ENCODE measurements at places on chromosomes 5 and 9.

- DNase-seq = no peak
These were observed 8.1 kb upstream of the IL17B start for GRCh38 chr5:149387081-149387631.

GRCh38 chr9:117839862-117840261 is 135.7 kb downstream of the TLR4 start:
- no peak for DNase-seq

- DNase-seq = no peak
These were observed 58.8 kb upstream of the MINAR2 start for GRCh38 chr5:129689045-129689444.

DNA sequence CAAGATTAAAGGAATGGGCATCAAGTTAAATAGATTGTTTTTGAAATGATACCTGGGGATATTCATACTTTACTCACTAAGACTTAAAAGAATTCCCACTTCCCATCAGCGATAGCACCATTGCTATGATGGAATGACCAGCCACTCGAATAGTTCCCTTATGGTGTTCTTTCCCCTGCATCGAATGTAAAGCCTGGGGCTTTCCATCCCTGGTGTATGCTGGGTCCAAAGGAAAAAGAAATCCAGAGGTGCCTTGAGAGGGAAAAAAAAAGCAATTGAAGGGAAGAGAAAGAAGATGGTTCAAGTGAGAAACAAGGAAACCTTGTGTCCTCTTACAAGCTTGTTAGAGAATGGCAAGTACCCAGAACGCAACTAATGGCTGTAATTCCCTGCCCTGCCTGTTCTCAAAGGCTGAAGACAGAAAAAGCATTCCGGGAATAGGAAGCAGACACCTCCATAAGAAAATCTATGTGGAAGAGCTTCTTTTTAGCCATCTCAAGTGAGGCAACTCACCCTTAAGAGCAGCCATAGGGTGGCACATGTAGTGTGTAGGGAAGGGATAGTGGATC is 351.1 kb upstream of the DAB2 start:
- no peak for DNase-seq

DNA sequence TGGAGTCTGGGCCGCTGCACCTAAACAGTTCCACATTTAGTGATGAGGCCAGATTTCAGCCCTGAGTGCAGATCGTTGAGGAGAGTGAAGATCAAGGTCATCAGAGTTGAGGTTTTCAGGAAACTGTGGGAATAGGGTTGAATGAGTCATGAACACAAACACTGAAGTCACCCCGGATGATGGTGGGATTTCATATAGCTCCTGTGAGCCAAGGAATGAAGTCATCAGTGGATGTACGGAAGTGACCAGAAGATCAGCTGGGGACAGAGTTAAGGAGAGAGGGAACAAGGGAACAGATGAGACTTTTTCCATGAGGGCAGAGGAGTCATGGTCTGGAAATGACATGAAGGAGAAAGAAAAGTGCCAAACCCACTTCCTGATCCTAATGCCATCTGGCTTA is 36.5 kb downstream of the PALM2AKAP2 start:
- no peak for DNase-seq

DNA sequence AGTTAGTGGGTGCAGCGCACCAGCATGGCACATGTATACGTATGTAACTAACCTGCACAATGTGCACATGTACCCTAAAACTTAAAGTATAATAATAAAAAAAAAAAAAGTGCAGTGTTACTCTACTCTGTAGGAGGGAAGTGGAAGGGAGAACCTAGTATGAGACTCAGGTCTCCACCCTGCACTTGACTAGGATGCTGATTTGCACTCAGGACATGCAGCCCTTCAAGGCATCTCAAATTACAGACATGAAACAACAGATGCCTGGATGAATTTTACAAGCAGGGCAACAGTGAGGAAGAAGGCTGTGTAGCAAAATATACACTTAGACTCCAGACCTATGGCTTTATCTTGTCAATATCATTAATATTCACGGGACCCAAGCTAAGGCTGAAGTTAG is 16.5 kb downstream of the TRIM32 start:
- DNase-seq = no peak

- DNase-seq = peak; percentile 58
These were observed 47.2 kb downstream of the INSYN2B start for GRCh38 chr5:169933127-169933526.

DNA sequence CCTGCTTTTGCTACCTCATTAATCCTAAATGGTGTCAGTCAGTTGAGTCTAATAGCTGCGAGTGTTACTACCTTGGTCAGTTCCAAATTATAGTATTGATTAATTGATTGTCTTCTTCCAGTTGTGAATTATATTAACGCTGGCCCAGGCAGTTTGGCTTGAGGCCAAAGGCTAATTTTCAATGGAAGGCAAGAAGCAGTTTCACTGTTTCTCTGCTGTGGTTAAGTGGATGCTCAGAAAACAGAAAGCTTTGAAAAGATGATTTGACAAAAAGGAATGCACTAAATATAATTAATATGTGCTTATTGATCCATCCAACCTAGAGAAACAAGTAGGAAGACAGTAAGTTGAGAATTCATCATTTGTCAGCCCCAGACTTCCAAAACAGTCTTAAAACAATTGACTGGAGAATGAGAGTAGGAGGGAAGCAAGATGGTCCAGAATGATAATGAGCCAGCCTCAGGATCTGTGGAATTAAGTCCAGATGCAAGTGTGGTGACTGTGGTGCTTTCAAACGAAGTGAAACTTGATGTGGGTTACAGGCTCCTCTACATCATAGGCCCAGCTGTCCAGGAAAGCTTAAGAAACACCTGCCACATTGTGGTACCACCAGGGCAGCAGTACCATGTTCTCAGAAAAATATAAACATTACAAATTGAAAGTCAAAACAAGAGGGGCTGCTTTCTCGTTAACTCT is 1371.0 kb upstream of the DMAC1 start:
- peak; percentile 57 for DNase-seq

- peak; percentile 37 for DNase-seq
These were observed 172.8 kb downstream of the ERCC6L2 start for GRCh38 chr9:96048104-96048955.

DNA sequence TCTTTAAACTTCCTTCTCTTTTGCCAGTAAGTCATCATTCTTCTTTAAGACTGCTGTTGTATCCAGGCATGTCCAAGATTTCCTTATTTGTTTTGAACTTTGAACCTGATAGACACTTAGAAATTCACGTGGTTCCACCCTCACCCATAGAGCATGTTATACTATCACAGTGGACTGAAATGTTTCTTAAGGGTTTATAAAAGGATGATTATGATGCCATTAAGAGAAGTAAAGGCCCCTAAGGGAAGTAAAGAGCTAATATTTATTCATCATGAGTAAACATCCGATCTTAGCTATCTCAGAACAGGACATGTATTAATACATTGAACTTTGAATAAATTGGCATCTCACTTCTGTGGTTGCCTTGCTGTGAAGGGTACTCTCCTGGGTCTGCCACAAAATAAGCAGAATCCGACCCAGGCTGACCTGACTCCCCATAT is 49.8 kb downstream of the PRKACG start:
- DNase-seq = no peak

DNA sequence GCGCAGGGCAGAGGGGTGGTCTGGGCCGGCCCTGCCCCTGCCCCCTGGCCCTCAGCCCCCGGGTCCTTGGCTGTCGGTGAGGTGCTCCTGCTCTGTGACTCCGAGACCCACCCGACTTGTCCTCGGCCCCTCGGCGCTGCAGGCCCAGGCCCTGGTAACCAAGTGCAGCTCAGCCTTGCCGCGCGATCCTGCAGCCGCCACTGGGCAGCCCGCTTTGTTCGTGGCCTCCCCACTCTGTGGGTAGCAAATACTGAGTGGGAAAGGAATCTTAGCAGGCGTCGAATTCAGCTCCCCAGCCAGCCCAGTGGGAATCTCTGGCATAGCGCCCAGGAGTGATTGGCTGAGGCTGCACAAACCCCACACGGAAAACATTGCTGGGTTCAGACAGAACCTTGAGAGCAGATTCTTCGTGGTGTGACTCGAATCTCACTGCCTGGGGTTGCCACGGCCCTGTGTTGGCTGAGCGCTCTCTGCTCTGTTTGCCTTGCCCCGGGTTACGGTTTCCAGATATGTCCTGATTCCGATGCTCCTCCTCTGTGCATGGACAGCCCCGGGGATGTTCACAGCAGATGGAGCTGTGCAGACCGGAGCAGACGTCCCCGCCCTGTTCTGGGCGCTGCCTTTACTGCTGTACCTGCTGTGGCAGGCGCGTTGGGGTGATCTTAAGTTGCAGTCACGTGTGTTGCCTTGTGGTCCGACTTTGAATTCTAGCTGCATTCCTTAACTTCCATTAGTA is 13.4 kb upstream of the EXOC3 start:
- DNase-seq = no peak

DNA sequence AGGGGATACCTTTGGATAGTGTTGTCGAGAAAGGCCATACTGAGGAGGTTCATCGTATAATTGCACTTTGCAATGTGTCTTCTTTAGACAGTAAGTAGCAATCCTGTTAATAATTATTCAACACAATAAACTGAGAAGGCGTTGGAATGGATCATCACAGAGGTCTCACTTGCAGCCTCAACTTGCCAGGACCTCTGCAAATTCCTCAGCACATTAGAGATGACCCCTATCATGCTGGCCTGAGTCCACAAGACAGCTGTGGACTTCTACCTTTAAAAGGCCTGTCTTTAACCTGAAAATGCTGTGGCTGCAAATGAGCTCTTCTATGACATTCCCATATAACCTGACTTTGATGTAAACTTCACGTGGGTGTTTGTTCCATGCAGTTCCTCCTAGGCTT is 14.1 kb downstream of the SH3TC2 start:
- DNase-seq = no peak

GRCh38 chr5:58722160-58722559 is 139.3 kb downstream of the RAB3C start:
- no peak for DNase-seq

DNA sequence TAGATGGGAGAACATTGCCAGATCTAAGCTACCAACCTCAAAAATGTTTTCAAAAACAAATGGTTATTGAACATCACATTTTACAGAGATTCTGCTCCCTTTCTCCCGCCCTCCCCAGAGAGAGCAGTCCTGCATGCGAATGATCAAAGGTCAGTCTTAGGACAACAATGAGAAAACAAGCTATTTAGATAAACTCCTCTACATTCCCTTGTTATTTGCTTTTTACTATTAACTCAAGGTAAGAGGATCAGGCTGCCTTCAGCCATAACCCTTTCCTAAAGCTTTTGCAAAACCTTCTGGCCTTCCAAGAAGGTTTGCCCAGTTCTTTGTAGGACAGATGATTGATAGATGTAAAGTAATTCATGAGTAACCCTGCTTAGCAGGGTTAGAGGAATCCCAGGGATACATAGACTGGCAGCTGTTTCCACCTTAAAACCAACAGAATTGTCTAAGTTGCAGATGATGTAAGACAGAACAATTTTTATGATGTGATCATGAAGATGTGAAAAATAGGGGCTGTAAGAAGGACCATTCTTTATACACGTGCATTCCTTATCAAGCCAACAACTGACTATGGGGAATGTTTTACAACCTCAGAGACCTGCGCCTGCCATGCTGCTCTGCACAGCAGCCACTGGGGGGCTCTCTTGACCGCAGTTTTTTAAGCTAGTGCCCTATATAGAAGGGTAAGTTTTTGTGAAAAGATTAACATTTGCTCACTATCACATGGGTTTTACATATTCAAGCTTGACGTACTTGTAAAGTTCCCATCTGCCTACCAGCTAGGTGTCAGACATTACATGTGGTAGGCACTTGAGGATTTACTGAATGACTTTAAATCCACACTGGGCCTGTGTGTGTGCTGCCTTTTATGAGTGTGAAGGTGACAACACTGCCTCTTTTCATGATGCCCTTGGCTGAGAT is 2.3 kb upstream of the ZNF782 start:
- DNase-seq = peak; percentile 52

GRCh38 chr9:130430232-130430631 is 14.5 kb upstream of the ASS1 start:
- DNase-seq = no peak

DNA sequence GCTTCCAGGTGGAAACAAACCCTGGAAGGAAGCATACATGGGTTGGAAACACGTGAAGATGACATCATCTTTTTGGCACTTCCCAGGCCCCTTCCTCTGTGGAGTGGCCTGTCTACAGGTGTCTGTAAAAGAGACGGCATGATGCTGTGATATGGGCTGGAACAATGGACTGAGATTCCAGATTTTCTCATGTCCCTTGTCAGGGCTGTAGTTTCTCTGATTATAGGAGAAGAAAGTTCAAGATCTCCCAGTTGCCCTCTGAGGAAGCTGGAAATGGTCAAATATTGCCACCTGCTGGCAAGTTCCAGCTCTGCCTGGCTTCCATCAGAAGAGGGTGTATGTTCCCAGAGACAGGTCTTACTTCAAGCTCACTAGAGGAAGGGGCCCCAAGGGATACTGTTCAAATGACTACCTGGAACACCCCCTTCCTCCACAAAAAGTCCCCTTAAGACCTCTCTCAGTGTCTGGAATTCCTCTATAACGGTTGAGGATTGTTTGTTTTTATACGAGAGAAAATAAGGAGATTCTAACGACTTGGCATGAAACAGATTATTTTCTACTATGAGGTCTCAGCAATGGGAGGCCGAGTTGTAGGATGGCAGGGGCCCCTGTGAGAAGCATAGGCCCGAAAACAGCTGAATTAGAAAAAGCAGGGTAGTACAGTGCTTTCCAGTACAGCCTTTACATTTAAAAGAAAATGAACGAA is 7.3 kb upstream of the ANXA6 start:
- peak; percentile 76 for DNase-seq

DNA sequence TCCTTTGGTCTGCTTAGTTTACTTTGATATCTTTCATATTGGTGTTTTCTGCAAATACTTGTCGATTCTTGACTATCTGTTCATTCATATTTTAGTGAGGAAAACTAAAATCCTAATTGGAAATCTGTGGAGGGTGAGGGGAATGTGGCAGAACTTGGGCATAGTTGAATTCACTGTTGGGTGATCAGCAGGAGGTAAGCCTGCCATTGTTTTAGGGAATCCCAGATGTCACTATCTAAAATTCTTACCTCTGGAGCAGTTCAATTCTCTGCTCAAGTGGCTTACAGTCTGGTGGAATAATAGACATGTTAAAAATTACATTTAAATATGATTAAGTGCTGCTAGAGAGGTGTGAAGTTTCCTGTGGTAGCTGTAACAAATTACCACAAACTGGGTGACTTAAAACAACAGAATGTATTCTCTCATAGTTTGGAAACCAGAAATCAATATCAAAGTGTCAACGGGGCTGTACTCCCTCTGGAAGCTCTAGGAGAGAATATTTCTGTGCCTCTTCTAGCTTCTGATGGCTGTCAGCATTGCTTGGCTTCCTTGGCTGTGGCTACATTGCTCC is 90.3 kb upstream of the GCNT4 start:
- DNase-seq = no peak

GRCh38 chr9:100525563-100525962 is 52.3 kb upstream of the CAVIN4 start:
- DNase-seq = no peak

- DNase-seq = no peak
These were observed 87.0 kb upstream of the TNC start for GRCh38 chr9:115204904-115205453.

DNA sequence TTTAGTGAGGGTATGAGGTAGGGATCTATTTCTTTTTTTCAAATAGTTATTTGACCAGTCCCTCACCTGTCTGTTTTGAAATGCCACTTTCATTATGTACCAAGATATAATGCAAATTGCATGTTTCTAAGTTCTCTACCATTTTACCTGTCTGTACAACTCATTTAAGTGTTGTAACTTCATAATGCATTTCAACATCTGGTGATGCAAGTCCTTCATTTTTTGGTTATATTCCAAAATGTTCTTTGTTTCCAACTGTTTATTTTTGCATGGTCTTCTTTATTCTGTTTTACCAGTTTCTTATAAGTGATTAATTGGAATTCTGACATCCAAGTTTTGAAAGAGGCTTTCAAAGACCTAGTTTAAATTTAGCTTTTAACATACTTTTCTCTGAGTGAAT is 26.8 kb downstream of the TDRD7 start:
- DNase-seq = no peak

- DNase-seq = no peak
These were observed 242.5 kb downstream of the MLLT3 start for GRCh38 chr9:20379804-20380225.
